NCI-H1436 treated with DMSO at 0.1 percent for 48 hours (cell line): ENCODE measurements at places on chromosomes 5 and 9.

DNA sequence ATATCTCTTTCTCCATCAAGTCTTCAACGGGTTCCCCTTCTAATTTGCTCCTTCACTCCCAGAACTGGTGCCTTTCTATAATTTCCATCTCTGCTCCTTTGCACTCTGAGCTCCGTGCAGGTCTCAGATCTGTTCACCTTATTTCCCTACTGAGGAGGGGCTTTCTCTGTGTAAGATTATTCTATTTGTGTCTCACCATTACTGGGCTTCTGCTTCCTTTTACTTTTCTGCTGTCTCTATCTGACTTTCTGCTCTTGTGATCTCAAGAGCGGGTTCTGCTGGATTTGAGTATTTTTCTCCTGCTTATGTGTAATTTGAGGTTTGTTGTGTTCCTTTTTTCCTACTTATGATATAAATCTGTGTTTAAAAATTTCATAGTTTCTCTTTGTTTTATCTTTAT is 117.5 kb downstream of the PCSK5 start:
- no peak for DNase-seq

- no peak for DNase-seq
These were observed 2.5 kb upstream of the YTHDC2 start for GRCh38 chr5:113510836-113511451.

GRCh38 chr9:89781838-89782540 is 177.2 kb downstream of the GADD45G start:
- DNase-seq, result no peak

- DNase-seq, result no peak
These were observed 179.7 kb downstream of the C9orf152 start for GRCh38 chr9:110028271-110028670.

GRCh38 chr5:59358005-59358861 is 535.3 kb downstream of the PDE4D start:
- DNase-seq, result no peak

GRCh38 chr9:95505717-95506427 is 10.9 kb downstream of the PTCH1 start:
- DNase-seq, result no peak
